Non-pigmented ciliary epithelial cell (primary cell): ENCODE measurements at places on chromosomes 1 and 21.

- DNase-seq: no peak
Observed at GRCh38 chr1:53049574-53049967, 12.4 kb upstream of the PODN start.

GRCh38 chr1:158118713-158119402, 61.8 kb upstream of the CD1D start:
- DNase-seq: no peak

GRCh38 chr1:66929999-66930822, 5.4 kb downstream of the MIER1 start:
- DNase-seq: peak; percentile 37

- DNase-seq: no peak
Observed at GRCh38 chr1:241644259-241644658, 4.1 kb upstream of the CHML start.

- DNase-seq: no peak
Observed at GRCh38 chr1:110520827-110521226, 1.9 kb upstream of the KCNA10 start.

- DNase-seq: no peak
Observed at GRCh38 chr1:55153031-55153430, 62.1 kb downstream of the USP24 start.

DNA sequence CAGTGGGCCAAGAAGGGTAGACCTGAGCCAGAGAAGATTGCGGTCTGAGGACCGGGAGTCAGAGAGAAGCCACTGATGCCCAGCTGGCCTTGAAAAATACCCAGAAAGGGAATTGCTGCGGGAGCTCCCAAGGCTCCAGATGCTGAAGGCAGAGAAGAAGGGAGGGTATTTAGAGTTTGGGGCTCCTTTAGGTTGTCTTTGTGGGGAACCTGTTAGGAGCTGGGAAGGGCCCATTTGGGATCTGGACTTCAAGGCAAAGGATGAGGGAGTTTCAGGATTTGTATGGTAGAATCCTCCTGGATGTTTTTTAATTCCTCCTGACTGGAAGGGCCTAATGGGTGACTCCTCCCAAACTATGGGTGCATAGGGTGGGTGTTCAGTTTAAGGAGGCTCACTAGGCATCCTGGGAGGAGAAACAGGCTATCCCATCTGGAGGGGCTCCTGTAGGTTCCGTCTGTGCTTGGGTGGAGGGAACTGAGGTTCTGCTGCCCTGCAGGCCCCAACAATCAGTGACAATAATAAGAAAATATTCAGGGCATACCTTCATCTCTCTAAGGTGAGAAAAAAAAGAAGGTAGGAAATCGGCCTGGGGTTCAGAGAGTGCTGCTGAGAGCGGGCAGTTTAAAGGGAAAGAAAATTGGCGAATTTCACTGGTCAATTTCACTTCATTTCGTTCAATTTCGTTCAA, 5.1 kb downstream of the FOXD2 start:
- DNase-seq: no peak

DNA sequence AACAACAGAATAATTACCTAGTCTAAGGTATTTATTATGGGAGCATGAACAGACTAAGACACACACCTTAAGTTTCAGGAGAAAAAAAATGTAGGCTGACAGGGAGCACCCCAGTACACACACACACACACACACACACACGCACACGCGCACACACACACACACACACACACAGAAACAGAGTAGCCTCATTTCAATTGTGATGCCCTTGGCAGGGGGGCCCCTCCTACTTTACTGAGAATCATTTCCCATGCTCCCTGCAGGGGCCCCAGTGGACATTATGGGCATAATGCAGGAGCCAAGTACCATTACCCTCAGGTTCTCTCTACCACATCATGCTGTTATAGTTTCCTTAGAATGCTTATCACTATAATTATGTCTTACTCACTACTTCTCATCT, 104.9 kb downstream of the CDC7 start:
- no peak for DNase-seq
